ENCODE measurements at places on chromosomes 5 and 9.

DNA sequence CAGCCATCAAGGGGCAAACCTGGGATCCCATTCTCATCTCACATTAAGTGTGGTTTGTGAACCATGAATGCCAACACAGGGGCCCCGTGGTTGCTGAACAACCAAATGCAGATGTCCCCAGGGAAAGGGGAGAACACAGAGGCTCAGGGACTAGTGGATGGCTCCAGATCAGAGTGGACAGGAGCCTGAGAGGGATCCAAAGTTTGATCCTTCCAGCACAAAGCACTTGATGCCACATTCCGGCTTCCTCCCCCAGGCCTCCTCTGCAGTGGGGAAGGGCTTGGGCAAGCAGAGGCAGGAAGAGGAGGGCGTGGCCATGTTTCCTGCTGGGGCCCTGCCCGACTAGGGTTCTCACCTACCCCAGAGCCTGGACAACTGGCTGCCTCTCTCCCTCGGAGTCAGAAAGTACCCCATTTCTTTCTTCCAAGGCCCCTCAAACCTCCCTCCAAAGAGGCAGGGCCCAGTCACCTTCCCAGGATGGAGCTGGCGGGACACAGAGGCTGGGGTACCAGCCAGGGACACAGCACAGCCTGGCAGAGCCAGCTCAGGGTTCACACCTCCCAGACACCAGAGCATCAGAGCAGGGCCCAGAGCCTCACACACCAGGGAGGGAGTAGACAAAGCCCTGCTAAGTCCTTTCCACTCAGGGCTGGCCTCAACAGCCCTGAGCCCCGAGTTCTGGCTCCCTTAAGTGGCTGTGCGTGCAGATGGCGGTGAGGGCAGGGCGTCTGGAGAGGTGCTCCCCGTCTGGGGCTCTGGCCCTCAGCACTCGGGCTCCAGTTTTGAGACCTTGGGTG is 4.3 kb upstream of the RNF44 start:
- no peak for DNase-seq

- DNase-seq, result no peak
Measured at GRCh38 chr9:37383393-37383792, 39.1 kb upstream of the GRHPR start.

DNA sequence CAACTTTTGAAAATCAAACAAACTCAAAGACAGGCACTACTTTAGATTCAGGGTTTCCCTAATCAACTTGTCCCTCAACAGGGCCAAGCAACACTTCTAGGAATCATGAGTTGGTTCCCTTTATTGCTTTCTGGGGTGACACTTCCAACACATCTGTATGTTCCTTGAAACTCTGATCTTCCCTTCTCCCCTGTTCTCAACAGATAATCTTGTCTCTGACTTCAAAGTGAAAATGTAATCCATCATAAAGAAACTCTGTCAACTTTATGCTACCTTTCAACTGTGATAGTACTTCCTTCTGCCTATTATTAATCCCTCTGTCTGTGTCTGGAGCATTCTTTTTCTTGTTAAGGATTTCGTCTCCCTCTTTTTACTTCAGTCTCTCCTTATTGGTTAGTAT is 250.1 kb upstream of the MEF2C start:
- DNase-seq, result no peak

- DNase-seq, result no peak
Measured at GRCh38 chr5:162160401-162160800, 92.8 kb downstream of the GABRG2 start.

DNA sequence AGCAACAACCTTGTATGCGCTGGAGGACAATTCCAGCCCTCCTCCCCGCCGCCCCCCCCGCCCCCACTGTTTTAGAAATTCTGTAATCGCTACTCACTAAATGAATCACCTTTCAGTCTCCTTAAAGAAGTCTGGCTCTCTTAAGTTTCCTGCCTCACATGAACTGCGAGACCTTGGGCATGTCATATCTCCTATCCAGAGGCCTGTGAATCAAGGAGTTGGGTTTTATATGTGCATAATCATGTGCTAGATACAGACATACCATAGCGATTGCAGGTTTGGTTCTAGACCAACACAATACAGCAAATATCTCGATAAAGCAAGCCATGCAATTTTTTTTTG is 337 bp upstream of the DMAC1 start:
- DNase-seq, result peak; percentile 1

DNA sequence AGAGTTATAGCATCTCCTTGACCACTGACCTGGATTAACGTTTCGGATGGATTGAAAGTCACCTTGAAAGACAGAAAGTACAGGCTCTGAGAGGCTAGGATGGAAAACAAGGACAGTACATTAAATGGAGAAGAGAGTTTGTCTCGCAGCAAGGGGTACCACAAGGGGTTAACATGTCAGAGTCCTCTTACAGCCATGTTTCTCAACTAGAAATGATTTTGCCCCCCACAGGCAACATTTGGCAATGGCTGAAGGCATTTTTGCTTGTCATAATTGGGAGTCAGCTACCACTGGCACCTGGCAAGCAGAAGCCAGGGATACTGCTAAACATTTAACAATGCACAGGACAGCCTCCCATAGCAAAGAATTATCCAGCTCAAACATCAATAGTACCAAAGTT is 90.8 kb upstream of the EQTN start:
- DNase-seq, result no peak

GRCh38 chr5:17294639-17295311 is 77.3 kb downstream of the BASP1 start:
- no peak for DNase-seq

DNA sequence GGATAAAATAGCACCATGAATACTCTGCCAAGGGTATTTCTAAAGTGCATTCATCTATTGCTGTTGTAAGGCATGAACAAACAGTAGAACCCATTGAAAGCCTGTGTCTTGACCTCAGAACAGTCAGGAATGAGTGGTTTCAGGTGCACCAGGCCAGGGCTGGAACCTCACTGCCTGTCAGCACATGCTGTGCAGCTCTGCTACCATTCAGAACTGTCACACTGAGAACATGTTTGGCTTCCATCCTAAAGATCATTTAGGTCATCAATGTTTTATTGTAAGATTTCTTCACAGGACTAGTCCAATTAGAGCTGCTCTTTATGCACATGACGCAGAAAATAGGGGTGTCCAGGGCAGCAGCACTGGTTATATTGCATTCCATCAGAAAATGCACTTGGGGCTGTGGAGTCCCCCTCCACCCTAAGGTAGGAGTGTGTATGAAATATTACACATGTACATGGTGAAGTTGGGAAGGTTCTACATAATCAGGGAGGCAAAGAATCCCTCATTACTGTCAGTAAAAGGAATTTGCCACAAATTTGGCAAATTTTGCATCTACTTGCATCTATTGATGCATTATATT is 408.0 kb downstream of the CTNND2 start:
- DNase-seq, result no peak

DNA sequence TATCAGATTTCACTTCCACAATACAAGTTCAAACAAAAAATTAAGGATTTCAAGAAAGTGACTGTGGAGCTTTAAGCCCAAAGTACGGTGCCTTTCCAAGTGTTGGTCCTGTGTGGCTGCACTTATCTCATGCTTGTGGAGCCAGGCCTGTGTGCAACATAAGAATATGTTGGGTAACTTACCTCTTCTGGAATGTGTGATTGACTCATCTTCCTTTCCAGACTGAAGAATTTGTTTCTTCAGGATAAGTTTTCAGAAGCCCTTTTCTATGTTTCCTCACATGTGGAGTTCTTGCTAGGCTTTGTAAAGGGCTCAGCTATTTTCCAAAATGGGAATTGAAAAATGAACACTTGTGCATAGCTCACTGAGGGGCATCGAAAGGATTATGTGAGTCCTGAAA is 485.1 kb upstream of the PAPPA start:
- no peak for DNase-seq

DNA sequence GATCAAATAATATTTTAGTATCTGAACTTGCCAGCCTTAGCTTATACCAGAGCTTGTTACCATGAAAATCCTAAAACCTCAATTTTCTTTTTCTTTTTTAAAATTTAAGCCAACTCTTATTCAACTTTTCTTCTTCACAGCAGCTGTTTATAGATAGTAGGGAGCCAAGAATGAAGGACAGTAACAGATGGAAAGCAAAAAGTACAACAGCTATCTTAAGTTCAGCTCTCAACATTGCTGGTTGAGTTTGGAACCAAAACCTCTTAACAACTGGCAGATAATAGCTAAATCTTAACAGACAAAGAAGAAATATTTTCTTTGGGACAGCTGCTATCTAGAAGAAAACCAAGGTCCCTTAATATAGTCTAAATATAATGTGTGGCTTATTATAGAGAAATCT is 74.7 kb downstream of the PJA2 start:
- DNase-seq, result no peak

DNA sequence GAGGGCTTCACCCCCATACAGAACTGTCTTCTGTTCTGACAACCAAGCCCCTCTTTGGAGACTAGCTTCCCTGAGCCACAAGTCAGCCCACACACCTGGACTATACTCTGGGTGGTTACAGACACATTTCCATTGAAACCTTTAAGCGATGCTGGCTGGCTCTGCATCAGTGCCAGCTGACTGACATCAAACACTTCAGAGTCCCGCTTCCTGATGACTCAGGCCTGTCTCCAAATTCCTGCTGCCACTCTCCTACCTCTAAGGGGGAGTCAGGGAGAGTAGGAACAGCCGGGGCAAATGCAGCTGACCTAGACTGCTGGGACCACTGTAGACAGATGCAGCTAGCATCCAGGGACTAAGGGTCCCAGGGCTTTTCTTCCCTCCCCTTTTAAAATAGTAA is 59.4 kb downstream of the SIL1 start:
- DNase-seq, result no peak

DNA sequence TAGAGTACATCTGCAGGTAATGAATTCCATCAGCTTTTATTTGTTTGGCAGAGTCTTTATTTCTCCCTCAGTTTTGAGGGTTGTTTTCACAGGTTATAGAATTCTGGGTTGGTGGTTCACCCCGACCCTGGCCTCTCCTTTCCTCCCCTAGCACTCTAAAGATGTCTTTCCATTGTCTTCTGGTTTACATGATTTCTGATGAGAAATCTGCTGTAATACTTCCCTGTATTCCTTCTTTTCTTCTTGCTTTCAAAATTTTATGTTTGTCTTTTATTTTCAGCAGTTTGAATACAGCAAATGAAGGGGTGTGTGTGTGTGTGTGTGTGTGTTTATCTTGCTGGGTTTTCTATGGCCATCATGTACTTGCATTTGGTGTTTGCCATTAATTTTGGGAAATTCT is 312.0 kb upstream of the RPS23 start:
- no peak for DNase-seq

- DNase-seq, result no peak
Measured at GRCh38 chr5:14414656-14415023, 167.0 kb upstream of the OTULINL start.

- DNase-seq, result no peak
Measured at GRCh38 chr9:105173306-105173705, 71.1 kb upstream of the SLC44A1 start.

- DNase-seq, result no peak
Measured at GRCh38 chr5:151213803-151214613, 9.9 kb downstream of the CCDC69 start.

DNA sequence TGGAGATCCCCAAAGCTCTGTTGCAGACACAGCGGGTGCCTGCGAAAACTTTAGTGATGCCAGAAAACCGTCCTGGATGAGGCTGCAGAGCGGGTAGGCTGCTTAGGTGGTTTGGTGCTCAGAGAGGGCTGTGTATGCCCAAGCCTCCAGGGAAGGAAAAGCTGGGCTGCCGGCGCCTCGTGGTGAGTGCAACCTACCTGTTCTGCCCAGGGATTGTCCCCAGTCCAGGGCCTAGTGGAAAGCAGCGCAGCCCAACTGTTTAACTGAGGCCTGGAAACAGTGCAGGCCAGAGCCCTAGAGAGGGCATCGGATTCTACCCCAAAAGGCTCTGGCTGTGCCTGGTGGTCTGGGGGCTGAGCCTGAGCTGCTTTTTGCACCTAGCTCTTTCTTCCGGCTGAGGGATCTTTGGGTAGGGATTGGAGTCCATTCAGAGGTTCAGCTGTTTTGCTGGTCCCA is 2.8 kb downstream of the LMX1B start:
- no peak for DNase-seq

DNA sequence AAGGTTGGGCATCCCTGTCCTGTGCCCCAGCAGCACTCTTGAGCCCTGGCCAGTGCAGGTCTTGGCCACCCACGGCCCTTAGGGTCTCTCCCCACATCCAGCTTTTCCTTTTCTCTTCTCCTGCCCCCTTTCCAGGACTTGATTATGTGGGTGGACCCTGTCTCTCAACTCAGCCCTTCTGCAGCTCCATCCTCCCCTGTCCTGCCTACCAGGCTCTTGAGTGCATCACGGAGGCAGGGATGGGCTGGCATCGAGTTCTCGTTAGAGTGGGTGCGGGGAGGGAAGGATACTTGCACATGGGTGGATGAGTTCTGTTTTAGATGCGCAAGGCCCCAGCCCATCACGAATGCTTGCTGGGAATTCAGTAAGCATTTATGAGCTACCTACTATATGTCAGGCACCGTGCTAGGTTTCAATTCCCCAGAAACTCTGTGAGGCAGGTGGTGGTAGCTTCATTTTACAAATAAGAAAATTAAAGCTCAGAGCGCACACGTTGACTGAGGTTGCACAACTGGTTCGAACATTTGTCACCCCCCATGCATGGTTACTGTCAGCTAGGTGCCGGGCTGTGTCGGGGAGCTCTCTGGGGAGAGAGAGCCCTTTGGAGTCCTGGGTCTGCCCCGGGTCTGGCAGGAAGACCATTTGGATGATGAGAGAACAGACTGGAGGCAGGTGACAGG is 144.6 kb upstream of the PITX1 start:
- DNase-seq, result no peak

DNA sequence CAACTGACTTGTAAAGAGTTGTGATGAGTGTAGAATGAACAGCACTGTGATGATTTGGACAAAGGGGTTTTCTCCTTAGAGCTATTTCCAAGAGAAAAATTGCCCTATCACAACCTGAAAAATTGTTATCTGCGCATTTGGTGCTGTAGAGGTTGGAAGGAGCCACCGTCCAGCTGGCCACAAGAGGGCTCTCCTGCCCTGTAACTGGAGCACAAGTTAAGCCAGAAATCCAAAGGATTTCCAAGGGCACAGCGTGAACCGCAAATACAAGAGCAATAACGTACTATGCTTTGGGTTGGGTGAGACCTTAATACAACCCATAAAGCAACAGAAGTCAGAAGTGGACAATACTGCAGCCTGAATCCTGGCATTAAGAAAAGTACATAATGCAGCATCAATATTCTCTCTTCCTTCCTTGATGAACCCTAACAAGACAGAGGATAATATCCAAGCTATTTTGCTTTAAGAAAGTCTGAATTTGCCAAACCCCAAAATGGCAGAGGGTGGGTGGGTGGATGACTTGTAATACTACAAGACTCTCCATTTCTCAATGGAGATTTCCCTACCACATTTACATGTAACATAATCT is 56.8 kb upstream of the SMIM32 start:
- DNase-seq, result peak; percentile 35

DNA sequence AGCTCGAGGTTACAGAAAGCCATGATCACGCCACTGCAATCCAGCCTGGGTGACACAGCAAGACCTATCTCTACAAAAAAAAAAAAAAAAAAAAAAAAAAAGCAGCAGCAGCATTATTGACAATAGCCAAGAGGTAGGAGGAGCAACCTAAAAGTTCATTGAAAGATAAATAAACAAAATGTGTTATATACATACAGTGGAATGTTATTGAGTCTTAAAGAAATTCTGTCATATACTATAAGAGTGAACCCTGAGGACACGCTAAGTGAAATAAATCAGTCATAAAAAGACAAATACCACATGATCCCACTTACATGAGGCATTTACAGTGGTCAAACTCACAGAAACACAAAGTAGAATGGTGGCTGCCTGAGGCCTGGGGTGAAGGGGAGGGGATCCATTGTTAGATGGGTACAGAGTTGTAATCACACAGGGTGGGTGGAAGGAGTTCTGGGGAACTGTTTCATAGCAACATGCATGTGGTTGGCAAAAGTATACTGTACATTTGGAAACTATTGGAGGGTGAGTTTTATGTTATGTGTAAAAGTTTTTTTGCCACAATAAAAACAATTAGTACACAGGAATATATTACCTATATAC is 77.2 kb downstream of the MLLT3 start:
- no peak for DNase-seq

Data from T47D (cell line).